ENCODE measurements at places on chromosomes 3 and 15.

- no peak for DNase-seq
These were observed 1.2 kb downstream of the GPR176 start for GRCh38 chr15:39918688-39919385.

DNA sequence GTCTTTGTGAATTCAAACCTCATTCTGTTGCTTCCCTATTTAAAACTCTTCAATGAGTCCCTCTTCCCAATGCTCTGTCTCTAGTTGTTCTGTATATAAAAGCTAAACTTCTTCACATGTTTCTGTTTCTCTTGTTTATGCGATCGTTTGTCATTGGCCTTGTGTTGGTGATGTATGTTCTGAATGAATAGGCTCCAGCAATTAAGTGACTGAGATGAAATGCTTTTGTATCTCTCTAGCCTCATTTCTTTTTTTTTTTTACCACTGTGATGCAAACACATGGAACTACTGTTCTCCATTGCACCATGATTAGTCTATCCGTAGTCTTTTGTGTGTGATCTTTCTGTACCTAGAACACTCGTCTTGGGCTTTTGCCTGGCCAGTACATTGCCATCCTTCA, 380.5 kb upstream of the TPRG1 start:
- DNase-seq: no peak

GRCh38 chr3:194570235-194570634, 63.0 kb downstream of the TMEM44 start:
- no peak for DNase-seq

DNA sequence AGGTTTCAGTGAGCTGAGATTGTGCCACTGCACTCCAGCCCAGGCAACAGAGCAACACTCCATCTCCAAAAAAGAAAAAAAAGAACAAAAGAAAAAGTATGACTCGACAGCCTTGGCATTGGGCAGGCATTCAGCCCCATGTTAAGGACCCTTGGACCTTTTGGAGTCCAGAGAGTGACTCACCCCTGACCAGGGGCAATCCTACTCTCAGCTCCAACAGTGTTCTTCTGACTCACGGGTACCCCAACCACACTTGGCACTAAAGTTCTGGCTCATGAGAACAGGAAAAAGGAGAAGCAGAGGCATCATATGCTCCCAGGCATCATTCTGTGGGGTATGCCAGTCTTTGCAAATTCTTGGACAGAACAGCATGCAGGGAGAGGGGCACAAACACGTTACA, 252.4 kb upstream of the HES1 start:
- no peak for DNase-seq

GRCh38 chr3:97972976-97973375, 745 bp upstream of the RIOX2 start:
- no peak for DNase-seq

- no peak for DNase-seq
These were observed 3.2 kb downstream of the LRRFIP2 start for GRCh38 chr3:37171144-37171543.

- no peak for DNase-seq
These were observed 334.5 kb upstream of the KCNMB2 start for GRCh38 chr3:178201714-178202113.

- DNase-seq: no peak
These were observed 311.8 kb downstream of the TBC1D5 start for GRCh38 chr3:17430582-17430981.

DNA sequence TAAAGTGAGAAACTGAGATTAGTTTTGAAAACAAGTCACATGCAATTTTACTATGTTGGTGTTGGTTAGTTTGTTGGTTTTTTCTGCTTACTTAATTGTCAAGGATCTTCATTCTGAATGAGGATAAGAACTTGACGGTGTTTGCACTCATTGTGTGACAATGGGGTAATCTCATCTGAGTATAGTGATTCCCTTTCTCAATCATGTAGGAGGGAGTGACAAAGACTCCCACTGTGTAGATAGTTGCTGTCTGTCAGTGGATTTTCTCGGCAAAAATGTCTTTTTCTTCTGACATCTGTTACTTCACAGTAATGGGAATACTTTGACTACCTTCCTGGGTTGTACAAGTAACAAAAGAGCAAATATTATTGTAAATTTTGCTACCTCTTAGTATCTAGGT, 23.5 kb downstream of the KCNH8 start:
- no peak for DNase-seq

DNA sequence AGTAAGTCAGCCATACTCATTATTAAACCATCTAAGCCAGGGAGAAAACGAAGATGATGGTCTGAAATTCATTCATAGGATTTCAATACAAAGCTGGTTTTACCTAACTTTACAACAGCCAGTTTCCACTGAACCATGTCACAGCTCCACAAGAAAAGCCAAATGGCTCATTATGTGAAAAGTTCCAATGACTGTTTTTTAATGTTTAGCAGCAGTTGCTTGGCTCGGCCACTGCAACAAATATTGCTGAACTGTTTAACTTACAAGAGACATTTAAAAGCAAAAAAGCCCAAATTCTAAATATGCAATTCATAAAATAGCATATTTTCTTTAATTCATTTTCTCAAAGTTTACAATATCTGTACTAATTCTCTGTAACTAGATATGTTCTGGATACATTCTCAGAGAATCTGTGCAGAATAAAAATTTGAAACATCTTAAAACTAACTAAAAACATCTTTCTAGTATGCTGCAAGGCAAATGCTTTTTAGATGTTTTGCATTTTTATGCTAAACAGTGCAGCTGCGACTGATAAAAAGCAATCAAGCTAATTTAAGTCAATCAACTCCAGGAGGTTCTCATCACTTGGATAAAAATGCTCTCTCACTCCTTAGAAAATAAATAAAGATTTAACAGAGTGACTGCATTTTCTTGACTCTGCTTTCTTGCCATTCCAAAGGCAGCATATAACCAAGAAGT, 356.5 kb downstream of the ERC2 start:
- DNase-seq: no peak

GRCh38 chr3:17709236-17709810, 33.1 kb downstream of the TBC1D5 start:
- DNase-seq: no peak

- no peak for DNase-seq
These were observed 32.8 kb downstream of the RIOX2 start for GRCh38 chr3:97939401-97939800.

DNA sequence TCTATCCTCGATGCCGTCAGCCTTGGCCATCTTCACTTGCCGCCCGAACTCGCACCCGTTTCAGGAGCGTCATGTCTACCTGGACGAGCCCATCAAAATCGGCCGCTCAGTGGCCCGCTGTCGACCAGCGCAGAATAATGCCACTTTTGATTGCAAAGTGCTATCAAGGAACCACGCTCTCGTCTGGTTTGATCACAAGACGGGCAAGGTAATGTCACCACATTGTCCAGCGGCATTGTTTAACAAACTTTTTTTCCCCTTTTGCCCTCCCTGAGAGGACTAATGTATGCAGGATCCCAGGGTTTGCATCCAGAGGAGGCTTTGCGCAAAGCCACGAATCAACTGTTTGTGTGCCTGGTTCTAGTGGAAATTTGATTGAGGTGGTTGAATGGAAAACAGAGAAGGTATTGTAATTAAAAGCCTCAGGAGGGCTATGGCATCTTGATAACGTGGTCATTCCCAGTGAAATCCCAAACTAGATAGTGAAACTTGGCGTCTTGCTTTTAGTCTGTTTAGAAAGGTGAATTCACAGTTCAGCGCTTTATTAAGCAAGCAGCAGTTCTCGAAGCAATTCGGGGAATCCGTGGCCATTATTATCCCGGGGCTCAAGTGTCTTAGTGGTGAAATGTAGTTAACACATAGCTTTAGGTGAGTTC, 1.7 kb downstream of the SLMAP start:
- DNase-seq: no peak

- DNase-seq: no peak
These were observed 38.7 kb downstream of the FEM1B start for GRCh38 chr15:68316061-68316804.

- no peak for DNase-seq
These were observed 239.8 kb upstream of the AGTR1 start for GRCh38 chr3:148457886-148458285.

DNA sequence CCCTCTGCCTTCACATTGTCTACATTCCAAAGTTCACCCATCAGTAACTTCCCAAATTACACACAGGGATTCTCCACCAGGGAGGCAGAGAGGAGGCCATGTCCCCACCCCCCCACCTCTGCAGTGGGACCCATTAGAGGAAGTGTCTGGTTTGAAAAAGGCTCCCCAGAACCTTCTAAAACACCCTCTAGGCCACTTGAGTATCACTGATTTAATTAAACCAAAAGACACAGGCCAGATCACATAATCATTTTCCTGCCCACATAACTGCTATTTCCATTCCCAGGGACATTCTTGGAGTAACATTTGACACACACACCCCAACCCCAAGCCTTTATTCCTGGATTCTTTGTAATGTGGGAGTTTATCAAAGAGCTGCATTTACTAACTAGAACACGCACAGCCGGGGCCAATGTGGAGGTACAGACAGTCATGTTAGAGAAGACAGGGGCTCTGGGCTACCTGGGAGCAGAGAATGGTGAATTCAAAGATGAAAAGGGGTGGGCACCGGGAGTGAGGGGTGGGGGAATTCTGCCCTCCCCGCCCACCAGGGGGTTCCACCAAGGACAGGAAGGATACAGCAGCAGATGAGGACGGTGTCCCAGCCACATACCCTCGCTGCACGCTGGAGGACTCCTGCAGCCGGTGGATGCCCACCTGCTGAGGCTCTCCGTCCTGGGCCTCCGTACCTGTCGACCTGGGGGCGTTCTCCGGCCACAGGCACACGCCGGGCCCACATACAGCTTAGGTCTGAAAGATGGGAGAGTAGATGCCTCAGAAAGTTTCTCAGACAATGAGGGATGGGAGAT, 201.4 kb upstream of the CTNNB1 start:
- no peak for DNase-seq

GRCh38 chr3:106317141-106318055, 448.6 kb upstream of the CBLB start:
- no peak for DNase-seq

DNA sequence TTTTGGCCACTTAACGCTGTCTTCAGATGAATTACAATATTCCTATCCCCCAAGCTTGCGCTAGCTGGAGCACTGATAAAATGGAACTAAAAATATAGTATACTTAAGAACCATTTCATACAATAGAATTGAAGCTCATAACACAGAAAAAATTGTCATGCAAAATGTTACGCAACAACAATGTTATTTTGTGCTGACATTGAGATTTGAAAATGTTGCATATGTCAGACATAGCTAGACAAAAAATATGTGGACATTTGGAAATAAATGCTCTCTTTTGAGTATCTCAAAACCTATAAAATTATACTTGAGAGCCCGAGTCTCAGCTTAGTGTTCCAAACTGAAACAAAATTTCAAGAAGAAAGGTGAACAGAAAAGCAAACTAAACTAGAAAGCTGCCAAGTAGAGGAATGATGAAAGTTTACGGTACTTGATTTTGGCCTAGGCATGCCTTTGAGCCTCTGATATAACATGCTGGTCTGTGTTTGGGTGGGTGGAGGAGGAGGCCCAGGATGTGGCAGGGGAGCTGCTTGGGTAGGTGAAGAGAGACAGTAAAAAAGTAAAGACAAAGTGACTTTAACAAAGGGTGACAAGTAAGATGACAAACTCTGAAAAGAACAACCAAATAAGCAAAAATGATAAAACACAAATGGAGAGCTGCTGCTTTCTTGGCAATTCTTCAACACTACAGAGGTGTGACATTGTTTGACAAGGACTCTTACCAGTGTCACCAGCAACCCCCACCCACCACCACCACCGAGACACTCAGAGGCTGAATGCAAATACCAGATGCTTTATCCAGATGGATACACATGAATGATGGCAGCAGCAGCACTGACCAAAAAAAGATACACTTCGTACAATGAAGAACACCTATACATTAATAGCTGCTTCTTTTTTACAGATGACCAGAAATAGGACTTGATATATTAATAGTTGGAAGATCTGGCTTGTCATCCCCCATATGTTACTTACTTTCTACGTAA, 129.3 kb upstream of the FEZF2 start:
- no peak for DNase-seq

- DNase-seq: peak; percentile 53
These were observed 70.7 kb downstream of the ANXA2 start for GRCh38 chr15:60326824-60327654.

DNA sequence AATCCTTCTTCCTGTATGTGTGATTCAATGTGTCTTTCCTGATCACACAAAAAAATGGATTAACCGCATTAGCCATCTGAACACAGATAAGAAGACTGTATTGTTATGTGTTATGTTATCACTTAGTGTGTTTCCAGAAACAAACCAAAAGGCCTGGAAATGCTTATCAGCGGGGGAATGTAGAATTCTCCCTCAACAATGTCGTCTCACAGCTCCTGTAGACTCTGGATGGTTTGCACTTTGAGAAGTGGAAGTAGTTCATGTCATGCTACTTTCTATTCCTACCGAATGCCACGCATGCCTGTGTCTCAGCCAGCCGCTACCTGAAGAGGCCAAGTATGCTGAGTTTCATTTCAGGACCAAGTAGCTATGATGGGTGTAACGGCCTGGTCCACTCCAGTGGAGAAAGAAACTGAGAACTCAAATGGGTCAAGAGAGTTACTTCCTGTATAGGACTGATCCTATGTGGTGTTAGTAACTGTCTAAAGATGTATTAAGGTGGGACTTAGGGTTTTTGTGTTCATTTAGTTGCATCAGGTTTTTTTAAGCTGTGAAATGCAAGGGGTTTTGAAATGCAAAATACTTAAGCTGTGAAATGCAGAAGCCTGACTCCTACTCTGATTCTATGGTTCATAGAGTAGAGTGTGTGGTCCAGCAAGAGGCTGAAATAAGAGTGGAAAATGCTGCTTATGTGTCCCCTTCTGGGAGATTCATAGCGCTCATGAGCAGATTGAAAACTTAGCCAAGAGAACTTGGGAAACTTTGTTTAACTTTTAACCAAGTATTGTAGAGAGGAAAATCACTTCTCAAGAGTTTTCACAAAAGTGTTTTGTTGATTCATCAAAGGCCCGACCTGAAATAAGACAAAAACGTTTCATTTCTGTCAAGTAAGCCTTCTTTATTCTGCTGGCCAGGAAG, 118.5 kb upstream of the LMOD3 start:
- no peak for DNase-seq

GRCh38 chr3:126004692-126005091, 35.7 kb downstream of the ROPN1B start:
- DNase-seq: no peak

DNA sequence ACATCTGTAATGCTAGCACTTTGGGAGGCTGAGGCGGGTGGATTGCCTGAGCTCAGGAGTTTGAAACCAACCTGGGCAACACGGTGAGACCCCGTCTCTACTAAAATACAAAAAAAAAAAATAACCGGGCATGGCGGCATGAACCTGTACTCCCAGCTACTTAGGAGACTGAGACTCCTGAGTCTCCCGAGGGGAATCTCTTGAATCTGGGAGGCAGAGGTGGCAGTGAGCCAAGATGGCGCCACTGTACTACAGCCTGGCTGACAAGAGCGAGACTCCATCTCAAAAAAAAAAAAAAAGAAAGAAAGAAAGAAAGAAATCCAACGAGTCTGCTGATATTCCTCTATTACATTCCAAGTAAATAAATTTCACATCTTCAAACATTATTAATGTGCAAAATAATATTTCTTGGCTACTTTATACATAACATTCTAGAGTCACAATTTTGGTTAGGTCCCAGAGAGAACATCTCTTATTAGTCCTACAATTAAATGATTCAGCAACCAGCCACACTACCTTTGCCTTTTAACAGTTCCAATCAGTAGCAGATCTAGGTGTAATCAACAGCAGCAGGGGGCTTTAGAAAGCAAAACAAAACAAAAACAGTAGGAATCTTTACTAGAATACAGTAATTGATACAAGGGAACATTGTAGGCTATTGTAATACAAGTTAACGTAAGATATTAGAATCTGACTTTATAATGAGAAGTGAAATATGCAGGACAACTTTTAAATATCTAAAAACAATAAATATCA, 195.8 kb downstream of the TBC1D5 start:
- no peak for DNase-seq

Data from NCI-H1417 treated with DMSO at 0.1 percent for 48 hours (cell line).